ENCODE measurements at places on chromosomes 16 and 17.

GRCh38 chr17:66365903-66366302 is 63.5 kb downstream of the PRKCA start:
- no peak for DNase-seq

- DNase-seq: peak; percentile 9
Observed at GRCh38 chr16:31414706-31415105, 13.5 kb downstream of the COX6A2 start.

- DNase-seq: no peak
Observed at GRCh38 chr17:40266882-40267281, 20.8 kb upstream of the CDC6 start.

DNA sequence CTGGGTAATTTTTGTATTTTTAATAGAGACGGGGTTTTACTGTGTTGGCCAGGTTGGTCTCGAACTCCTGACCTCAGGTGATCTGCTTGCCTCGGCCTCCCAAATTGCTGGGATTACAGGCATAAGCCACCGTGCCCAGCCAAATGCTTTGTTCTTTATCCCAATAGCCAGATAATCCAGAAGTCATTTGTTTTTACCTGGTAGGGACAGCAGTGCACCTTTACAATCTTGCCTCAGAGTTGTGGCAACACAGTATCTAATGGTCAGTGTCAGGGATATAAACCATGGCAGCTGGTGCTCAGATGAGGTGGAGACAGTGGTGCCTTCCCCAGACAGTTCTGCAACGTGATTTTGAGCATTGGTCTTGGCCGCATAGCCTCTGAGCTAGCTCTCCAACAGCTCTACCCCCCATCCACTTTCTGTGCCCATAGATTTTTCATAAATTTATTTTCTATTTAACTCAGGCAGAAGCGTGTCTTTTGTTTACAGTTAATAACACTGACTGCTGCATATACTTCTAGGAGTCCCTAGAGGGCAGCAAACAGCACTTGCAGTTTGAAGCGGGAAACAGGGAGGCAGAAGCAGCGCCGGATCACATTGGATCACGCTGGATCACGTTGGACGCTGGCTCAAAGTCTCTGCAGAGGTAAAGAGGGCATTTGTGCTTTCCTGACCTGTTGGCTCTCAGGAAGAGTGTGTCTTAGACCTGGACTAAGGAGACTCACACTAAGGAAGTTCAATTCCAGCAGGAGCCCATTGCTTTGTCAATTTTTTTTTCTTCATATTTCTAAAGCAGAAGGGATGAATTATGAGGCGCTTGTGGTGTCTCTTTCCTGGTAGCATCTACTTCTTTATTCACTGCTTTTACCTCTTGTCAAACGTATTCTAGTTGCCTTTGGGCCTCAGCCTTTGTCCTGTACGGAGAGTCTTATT is 5.1 kb upstream of the GGT6 start:
- DNase-seq: peak; percentile 45

DNA sequence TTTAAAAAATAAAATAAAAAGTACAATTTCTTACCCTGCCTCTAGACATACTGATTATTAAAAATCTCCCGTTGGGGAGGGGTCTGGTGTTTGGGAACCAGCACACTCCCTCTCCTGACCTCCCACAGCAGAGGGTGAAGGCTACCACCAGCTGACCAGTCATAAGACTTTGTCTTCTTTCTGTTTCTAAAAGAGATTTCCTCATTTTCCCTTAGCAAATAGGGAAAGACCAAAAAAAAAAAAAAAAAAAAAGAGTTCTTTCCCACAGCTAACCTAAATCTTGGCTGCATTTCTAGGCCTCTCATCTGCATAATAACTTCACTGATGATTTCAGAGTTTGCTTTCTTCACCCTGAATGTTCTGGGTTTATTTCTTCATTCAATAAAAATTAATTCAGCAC is 30.3 kb downstream of the CDK5RAP3 start:
- DNase-seq: no peak

- no peak for DNase-seq
Observed at GRCh38 chr17:77120868-77121267, 19.9 kb upstream of the SEC14L1 start.

DNA sequence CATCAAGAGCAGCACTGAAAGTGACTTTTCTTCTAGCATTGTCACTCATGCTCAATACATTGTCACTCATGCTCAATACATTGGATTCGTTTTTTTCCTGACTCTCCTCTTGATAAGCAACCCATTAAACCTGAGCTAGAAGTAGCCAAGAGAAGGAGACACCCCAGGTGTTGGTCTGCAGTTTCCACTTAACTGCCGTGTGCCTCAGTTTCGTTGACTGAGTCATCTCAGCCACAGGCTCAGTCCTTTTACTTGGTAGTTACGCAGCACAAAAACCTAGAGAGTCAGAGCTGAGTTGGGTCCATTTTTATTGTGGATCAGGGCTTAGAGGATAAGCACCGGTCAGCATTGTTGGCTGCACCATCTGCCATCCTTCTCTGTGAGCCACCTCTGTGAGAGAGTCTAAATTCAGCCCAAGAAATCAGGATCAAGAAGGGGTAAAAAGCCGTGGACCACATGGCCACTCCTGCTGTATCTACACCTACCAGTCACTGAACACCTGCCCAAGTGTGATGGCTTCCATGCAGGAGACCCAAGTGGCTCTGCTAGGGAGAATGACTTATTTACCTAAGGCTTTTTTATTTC is 11.3 kb downstream of the GINS2 start:
- DNase-seq: no peak

DNA sequence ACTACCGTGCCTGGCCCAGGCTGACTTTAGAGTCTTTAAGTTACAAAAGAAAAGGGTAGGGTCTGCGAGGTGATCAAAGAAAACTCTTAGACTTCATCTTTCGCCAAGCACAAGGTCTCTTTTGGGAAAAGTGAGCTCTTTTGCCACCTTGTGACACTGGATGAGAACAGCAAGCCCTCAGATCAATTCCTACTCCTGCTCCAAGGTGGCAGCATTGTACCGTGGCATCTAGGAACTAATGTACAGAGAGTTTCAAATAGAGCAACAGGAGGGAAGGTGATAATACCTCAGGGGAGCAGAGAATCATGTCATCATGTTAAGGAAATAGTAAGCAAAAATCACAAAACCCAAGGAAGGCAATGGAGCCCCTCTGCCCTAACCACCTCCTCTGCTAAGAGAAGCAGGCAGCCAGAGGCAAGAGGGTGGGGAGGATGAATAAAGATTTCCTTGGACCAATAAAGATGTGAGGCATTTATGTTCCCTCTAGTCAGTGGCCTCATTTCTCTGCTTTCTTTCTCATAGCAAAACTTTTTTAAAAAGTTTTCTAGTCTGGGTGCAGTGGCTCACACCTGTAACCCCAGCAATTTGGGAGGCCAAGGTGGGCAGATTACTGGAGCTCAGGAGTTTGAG is 2.1 kb upstream of the C17orf78 start:
- peak; percentile 57 for DNase-seq

GRCh38 chr17:31250229-31250628 is 46.8 kb downstream of the OMG start:
- no peak for DNase-seq

GRCh38 chr17:47803751-47804150 is 17.8 kb downstream of the OSBPL7 start:
- DNase-seq: no peak

DNA sequence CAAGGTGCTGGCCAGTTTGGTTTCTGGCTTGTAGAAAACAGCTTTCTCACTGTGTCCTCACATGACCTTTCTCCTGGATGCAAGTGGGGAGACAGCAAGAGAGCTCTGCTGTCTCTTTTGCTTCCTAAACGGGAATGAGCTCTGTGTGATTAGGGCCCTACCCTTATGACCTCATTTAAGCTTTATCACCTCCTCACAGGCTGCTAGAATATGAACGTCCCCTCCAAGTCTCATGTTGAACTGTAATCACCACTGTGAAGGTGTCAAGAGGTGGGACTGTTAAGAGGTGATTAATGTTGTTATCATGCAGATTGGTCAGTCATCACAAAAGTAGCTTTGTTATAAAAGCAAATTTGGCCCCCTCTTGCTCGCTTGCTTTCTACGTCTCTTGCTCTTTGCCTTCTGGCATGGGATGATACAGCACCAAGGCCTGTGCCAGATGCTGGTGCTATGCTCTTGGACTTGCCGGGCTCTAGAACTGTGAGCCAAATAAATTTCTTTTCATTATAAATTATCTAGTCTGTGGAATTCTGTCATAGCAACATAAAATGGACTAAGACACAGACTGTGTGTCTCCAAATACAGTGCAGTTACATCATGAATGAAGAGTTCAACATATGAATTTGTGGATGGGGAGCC is 14.8 kb upstream of the POLR3E start:
- DNase-seq: no peak

- DNase-seq: peak; percentile 13
Observed at GRCh38 chr17:17971431-17972125, 622 bp downstream of the TOM1L2 start.

- DNase-seq: no peak
Observed at GRCh38 chr16:19831678-19832077, 53.0 kb downstream of the GPRC5B start.

DNA sequence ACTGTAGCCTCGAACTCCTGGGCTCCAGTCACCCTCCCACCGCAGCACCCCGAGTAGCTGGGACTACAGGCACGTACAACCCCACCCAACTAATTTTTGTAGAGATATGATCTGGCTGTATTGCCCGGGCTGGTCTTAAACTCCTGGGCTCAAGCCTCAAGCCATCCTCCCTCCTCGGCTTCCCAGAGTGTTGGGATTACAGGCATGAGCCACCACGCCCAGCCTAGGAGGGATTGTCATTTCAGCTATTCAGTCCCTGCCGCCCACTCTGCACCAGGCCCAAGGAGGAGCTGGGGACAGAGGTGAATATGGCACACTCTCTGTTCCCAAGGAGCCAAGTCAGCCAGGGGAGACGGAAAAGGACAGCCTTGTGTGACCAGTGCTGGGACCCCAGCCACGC is 256.2 kb downstream of the PARN start:
- no peak for DNase-seq

DNA sequence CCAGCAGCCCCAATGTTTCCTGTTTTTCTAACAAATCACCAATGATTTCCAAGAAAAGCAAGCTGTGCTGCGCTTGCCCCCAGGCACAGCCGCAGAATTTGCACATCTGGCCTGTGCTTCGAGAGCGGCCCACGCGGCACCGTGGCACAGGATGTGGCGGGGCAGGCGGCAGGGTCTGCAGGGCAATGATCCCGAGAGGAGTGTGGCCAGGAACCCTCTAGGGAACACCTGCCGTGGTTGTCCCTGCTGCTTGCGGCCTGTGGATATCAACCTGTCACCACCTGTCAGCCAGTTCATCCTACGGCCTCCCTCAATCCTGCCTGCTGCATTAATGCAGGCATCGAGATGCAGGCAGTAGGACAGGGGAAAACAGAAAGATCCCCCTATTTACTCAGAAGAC is 24.0 kb downstream of the PIK3R5 start:
- peak; percentile 73 for DNase-seq

GRCh38 chr16:84340325-84341040 is 27.9 kb upstream of the ATP2C2 start:
- DNase-seq: no peak

DNA sequence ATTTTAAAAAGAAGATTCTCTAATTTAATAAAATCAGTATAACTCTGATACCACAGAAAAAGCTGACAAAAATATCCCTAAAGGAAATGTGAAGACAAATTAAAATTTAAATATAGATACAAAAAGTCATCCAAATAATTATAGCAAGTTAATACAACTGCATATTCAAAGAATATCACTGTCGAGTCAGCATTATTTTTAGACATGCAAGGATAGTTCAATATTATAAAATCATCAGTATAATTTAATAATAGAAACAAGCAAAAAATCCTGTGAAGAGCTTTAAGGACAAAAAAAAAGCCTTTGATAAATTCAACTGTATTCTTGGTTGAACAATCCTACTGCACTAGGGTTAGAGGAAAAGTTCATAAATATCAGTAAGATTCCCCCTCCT is 21.0 kb upstream of the CDYL2 start:
- no peak for DNase-seq

- DNase-seq: no peak
Observed at GRCh38 chr16:57645169-57645568, 16.7 kb downstream of the ADGRG1 start.

- DNase-seq: no peak
Observed at GRCh38 chr16:27424772-27425498, 23.0 kb downstream of the IL21R start.

GRCh38 chr16:81458149-81458669 is 13.6 kb downstream of the CMIP start:
- no peak for DNase-seq

GRCh38 chr16:75266738-75267630 is 15.6 kb upstream of the BCAR1 start:
- no peak for DNase-seq

DNA sequence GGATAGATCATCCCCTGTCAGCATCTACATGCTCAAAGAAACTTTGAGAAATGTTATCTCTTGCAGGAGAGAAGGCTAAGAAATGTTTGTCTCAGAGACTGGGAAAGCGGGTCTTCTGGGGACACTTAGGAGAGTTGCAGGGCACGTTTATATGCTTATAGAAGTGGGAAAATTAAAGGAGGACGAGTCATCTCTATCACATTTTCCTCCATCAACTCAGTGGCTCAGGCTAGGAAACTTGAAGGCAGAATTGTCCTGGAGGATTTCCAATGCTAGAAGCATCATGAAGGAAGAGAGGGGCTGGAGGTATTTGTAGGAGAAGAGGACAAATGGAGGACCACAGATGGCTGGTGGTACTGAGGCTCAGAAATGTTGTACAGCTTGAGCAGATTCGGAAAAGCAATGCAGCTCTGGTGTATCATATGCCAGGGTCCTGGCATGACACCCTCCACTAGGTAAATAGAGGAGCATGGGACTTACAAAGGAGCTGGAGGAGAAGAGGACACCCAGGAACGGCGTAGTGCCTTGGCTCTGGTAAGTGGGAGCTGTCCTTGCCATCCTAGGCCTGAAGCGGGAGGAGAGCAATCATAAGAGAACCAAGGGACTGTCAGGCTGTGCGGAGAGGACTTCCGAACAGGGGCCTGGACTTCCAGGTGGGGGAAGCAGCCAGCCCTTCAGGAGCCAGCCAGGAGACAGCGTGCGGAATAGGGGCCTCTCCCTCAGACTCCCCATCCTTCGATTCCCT is 4.5 kb upstream of the HS3ST3B1 start:
- no peak for DNase-seq

DNA sequence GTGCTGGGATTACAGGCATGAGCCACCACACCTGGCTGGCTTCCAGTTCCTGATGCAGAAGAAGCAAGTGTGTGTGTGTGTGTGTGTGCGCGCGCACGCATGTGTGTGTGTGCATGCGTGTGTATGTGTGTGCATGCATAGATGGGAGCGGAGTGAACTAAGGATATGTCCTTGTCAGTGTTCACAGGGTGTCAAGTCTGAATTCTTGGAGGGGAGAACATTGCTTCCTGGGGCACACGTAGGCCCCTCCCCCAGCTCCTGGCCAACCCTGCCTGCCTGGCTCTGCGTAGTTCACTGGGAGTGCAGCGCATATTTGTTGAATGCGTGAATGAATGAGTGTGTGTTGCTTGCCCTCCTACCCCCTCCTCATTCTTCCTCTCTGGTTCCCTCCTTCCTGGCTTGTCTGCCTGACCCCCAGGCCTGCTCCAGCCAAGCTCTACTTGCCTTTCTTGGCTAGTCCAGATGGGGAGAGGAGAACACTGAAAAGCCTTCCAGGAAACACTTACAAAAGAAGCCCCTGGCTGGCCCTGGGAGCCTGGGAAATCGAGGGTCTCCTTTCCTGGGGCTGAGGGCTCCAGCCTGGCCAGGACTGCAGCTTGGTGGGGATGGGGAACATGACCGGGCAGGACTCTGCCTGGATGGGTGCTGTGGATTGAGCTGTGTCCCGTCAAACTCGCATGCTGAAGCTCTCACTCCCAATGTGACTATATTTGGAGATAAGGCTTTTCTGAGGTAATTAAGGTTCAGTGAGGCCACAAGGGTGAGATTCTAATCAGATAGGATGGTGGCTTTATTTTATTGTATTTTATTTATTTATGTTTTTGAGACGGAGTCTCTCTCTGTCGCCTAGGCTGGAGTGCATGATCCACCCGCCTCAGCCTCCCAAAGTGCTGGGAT is 27.9 kb downstream of the IGFBP4 start:
- no peak for DNase-seq

All from CD4-positive, alpha-beta T cell treated with Interferon gamma for 1 hour (primary cell).